SK-N-SH (cell line): ENCODE measurements at places on chromosomes 7 and 10. TPM values are rescaled to one million over a fixed set of nuclear protein-coding genes. Genes with fewer than 3 reads are reported as not detected.

LOXL4 gene
- polyA plus RNA-seq: 1.4 and 1.7 TPM in 2 replicates

GNGT1 gene
- polyA plus RNA-seq: 0.15 TPM in 1 of 2 replicates, not detected in the other

GRCh38 chr7:29381206-29382094, 182.2 kb upstream of the PRR15 start:
- no peak overlapping the region for H3K27ac ChIP-seq
- H3K27me3 ChIP-seq: peaks cover 9% of the 10 kb centered on the region; the same call in 1 of the 2 replicates
- H3K36me3 ChIP-seq: no peaks in the 10 kb centered on the region
- no peak overlapping the region for H3K4me3 ChIP-seq
- peaks cover 11% of the 10 kb centered on the region; the same call in 1 of the 2 replicates for H3K4me1 ChIP-seq

DNA sequence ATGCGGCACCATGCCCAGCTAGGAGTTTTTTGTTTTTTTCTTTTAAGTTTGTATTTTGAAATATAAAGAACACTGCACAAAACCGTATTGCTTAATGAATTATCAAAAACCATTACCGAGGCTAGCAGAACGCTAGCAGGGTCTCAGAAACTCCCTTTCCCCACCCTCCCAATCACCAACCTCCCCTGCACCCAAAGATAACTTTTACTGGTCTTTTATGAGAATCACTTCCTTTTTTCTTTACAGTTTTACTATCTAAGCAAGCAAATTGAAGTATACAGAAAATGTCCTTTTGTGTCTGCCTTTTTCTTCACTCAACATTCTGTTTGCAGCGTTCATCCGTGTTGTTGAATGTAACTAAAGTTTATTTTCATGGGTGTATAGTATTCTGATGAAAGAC, 13.4 kb downstream of the HIP1 start:
- H3K4me3 ChIP-seq: no peak overlapping the region
- no peaks in the 10 kb centered on the region for H3K27me3 ChIP-seq
- no peaks in the 10 kb centered on the region for H3K36me3 ChIP-seq
- H3K4me1 ChIP-seq: no peaks in the 10 kb centered on the region
- no peak for DNase-seq

DNA sequence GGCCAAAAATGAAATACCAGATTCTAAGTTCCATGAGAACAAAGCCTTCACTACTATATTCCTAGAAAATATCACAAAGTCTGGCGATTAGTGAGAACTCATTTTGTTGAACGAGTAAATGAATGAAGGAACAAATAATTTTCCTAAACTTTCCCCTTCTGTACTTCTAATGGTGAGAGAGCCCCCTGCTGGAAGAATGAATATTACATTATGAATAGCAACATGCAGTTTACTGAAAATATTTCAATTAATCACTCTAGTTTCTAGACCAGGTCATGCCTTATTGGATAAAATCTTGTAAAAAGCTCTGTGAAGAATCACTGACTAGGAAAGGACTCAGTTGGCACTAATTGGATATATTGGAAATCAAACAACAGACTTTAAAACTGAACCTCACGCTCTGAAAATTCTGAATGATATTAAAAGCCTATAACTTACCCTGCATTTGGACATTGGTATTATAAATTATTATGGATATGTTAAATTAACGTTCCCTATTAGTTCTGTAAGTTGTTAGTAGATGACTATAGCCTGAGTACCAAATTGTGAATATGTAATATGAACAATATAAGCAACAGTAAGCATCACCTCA, 32.4 kb upstream of the MTPN start:
- H3K4me3 ChIP-seq: no peak overlapping the region
- no peak overlapping the region for H3K27ac ChIP-seq
- no peaks in the 10 kb centered on the region for H3K4me1 ChIP-seq
- H3K27me3 ChIP-seq: no peaks in the 10 kb centered on the region

- H3K27ac ChIP-seq: 0 out of 2 replicates have a peak overlapping the region, but pooled peaks have one; percentile 59
- H3K36me3 ChIP-seq: peaks cover 27% of the 10 kb centered on the region
- H3K27me3 ChIP-seq: no peaks in the 10 kb centered on the region
- DNase-seq: peak; percentile 15
Observed at GRCh38 chr7:104206841-104207240, 972 bp downstream of the ORC5 start.

- peak; percentile 74 for DNase-seq
- peak overlapping the region; percentile 43; the same call in 1 of the 2 replicates for H3K27ac ChIP-seq
- H3K4me1 ChIP-seq: peaks cover 33% of the 10 kb centered on the region
Observed at GRCh38 chr7:107045195-107045960, 873 bp downstream of the PRKAR2B start.

DNA sequence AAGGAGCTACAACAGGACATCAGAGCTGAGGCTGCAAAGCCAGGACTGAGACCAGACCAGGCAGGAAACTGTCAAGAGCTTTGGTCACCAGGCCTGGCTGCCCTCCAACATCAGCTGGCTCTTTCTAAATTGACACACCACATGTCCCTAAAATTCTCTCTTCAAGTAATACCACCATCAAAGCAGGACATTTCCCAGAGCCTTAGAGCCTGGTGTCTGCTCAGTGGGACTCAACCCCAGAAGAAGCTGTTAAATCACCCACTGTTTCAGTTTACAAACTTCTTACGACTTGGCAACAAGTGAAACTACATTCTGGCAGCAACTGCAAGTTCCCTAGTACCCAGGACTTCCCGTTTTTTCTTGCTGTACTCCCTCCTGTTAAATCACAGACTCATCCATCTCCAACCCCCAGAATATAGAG, 3.8 kb upstream of the IL6 start:
- H3K27me3 ChIP-seq: no peaks in the 10 kb centered on the region
- peaks cover 9% of the 10 kb centered on the region; the same call in 1 of the 2 replicates for H3K4me1 ChIP-seq
- H3K36me3 ChIP-seq: no peaks in the 10 kb centered on the region
- H3K27ac ChIP-seq: peak overlapping the region; percentile 31; the same call in 1 of the 2 replicates

GRCh38 chr10:81680359-81680758, 194.6 kb upstream of the NRG3 start:
- no peak overlapping the region for H3K27ac ChIP-seq
- no peaks in the 10 kb centered on the region for H3K36me3 ChIP-seq
- H3K27me3 ChIP-seq: no peaks in the 10 kb centered on the region
- no peak for DNase-seq
- no peaks in the 10 kb centered on the region for H3K4me1 ChIP-seq

GRCh38 chr7:132113536-132114371, 462.5 kb downstream of the PLXNA4 start:
- H3K27ac ChIP-seq: no peak overlapping the region
- no peak overlapping the region for H3K4me3 ChIP-seq
- no peak for DNase-seq
- no peaks in the 10 kb centered on the region for H3K27me3 ChIP-seq
